Uterus (tissue), 4 donors: ENCODE measurements at places on chromosomes 13 and 19.
A peak's percentile ranks its signal among the peaks of the same experiment; 100 is the strongest.

GRCh38 chr13:36875961-36876360 lies 44.1 kb downstream of the SMAD9 start:
- no peak for DNase-seq

GRCh38 chr13:101267656-101268055 lies 148.7 kb downstream of the NALCN start:
- no peak for DNase-seq

DNA sequence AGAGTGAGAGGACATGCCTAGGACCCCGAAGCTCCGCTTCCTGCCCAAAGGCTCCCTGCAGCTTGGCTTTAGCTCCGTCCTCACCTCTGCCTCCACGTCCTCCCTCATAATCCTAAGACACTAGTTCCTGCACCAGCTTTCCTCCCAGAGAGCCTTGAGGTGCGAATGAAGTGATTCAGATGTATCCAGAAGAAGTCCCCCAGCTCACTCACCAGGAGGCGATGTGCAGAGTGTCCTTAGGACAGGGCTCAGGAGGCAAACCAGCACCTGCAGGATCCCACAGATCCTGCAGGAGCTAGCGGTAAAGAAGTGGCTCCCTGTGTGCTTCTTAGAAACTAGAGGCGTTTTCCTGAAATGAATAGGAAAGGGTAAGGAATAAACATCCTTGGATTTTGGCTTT lies 109.7 kb downstream of the HSPH1 start:
- no peak for DNase-seq

DNA sequence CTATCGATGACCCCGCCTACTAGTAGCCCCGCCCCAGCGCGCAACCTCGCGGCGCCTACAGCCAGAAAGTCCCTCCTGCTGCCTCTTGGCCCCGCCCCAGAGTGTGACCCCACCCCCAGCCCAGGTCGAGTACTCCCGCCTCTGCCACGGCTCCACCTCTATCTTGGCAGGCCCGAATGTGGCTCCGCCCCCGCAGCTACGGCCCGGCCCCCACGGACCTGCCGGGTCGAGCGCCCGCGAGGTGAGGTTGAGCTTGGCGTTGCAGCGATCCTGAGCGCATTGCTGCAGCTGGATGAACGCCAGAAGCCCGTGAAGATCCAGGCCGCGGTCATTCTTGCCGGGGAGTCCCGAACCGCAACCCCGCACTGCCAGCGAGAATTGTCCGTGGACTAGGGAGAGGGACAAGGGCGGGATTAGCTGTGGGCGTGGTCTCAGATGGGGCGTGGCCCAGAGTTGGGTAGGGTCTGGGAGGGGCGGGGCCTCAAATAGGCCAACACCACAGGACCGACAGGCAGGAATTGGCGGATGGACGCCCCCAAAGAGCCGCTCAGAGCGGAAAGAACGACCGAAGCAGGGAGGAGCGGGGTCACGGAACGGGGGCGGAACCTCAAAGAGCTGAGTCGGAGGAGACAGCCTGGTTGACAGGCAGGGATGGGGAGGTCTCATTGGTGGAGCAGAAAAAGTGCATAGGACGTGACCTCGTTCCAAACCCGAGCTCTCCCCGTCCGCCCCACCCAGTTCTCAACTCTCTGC lies 1.9 kb downstream of the LYPD3 start:
- peak; percentile 98 for DNase-seq

- DNase-seq: no peak
Observed at GRCh38 chr13:113210833-113211232, 1.4 kb downstream of the CUL4A start.

DNA sequence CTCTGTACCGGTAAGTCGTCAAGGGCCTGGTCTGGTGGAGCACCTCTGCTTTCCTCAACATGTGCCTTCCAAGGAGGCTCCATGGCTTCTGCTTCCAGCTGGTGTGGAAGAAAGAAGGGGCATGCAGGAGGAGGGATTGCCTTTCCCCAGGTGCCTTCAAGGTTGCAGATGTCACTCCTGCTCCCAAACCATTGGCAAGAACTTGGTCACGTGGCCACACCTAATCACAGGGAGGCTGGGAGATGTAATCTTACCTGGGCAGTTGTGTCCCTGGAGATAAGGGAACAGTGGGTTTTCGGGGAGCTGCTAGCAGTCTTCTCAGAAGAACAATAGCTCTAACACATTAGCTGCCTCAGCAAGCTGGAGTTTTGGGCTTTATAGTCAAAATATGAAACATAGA lies 9.7 kb upstream of the GPR18 start:
- DNase-seq: no peak

- DNase-seq: no peak
Observed at GRCh38 chr19:36987091-36987490, 71.0 kb downstream of the ZNF568 start.

- DNase-seq: no peak
Observed at GRCh38 chr13:33722216-33722915, 95.6 kb upstream of the RFC3 start.

DNA sequence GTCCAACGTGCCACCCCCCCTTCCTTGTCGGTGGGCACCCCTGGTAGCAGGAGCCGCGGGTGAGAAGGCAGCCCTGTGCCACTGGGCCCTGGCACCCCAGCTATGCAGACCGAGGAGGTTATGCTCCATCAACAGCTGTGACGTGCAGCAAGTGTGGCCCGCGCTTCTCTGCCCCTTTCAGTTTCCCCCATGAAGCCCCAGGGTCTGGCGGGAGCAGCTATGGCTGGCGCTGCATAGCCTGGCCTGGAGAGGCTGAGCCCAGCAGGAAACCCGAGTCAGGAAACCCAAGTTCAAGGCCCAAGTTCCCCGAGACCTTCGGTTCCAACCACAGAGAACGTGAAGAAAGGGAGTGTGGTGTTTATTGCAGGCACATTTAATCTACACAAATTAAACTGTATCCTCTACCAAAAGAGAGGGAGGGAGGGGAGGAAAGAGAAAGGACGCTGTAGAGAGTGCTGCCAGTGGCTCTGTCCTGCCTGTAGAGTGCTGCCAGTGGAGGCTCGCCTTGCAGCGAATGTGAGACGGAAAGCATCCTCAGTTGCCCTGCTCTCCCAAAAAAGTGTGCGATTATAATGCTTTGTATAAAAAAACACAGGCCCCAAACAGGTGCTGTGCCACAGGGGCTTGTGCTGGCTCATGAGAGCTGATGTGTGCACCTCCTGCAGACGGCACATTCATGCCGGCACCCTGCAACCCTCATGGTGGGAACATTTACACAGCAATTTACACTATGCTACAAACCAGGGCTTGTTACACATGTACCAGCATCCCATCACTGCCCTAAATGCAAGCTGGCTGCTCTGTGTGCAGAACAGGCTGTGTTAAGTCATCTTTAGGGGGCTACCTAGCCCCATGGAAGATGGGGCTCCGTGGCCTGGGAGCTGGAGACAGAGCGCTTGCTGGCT lies 16.3 kb downstream of the POP4 start:
- DNase-seq: no peak

DNA sequence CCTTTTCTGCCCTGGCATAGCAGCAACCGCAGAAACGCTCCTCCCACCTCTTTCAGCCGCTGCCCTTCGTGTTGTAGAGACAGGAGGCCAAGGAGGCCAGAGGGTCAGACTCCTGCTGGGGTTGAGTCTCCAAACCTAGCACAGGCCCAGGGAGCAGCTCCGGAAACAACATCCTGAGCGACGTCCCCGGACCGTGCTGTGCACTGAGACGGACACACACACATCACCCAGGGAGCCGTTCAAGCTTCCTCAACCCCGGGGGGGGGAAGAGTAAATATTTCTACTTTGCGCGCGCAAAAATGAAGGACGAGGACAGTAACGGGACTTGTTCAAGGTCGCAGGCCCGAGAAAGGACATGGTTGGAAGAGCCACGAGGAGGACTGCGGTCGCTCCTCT lies 657 bp downstream of the ZNF550 start:
- no peak for DNase-seq

DNA sequence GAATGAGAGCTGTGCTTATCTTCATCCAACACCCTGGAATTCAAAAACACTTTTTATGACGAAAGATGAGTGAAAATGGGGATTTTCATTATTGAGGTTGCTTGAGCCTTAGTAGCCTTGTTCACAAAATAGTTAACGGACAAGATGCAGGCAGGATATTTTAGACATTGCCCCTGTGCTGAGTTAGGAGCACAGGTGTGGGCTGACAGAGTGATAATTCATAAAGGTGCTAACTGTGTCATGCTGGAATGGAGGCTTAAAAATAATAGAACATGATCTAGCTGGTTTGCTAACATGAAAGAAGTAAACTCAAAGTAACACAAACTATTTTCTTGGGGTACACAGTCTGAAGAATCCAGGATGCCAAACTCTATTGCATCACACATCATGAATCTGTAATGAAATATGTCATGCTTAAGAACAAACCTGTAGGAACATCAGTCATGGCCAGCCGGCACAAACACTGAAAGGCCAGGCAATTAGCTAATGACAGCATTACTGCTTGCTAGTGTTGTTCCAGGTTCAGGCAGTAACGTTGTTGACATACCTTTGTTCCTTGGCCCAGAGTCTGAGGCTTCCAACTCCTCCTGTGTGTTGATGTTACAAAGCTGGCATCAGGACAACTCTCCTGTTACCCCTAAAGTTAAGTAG lies 55.3 kb downstream of the FRY start:
- peak; percentile 40 for DNase-seq

GRCh38 chr19:53422551-53422950 lies 9.2 kb upstream of the ZNF761 start:
- no peak for DNase-seq

- DNase-seq: no peak
Observed at GRCh38 chr13:94272038-94272437, 207.4 kb downstream of the DCT start.

GRCh38 chr19:50719566-50719965 lies at the start of gene SHANK1:
TSS of gene SHANK1 (minus strand) at chr19:50719802. CDS start at chr19:50716919, 2,883 bp downstream.
- DNase-seq: no peak

GRCh38 chr13:52109116-52109670 lies 19.7 kb downstream of the NEK5 start:
- no peak for DNase-seq

DNA sequence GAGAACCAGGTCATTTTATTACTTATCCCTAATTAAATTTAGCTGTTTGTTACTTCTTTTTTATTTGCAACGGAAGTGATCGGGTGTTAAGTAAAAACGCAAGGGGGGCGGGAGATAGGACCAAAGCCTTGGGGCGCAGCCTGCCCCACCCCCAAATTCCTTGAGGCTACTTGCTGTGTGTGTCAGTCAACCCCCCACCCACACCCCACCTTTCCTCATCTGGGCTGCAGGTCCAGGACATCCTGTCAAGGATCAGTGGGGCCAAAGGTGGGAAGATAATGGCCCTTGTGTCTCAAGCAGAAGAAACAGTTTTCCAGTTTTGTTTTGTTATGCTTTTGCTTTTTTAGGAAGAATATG lies 1.2 kb upstream of the FOXO1 start:
- peak; percentile 39 for DNase-seq

DNA sequence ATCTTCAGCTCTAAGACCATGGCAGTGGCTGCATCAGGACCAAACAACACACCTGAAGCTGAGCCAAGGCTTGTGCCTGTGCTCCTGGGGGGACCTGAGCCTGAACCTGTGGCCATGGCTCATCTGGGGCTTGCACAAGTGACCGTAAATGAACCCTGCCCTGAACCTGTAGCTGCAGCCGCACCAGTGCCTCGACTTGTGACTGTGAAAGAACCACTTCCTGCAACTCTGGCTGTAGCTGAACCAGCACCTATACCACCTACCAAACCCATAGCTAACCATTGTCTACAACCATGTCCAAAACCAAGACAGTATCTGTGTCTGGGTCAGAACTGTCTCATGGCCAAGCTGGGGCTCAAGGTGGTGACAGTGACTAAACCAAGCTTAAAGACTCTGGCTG lies 28.2 kb upstream of the SDHAF1 start:
- no peak for DNase-seq

DNA sequence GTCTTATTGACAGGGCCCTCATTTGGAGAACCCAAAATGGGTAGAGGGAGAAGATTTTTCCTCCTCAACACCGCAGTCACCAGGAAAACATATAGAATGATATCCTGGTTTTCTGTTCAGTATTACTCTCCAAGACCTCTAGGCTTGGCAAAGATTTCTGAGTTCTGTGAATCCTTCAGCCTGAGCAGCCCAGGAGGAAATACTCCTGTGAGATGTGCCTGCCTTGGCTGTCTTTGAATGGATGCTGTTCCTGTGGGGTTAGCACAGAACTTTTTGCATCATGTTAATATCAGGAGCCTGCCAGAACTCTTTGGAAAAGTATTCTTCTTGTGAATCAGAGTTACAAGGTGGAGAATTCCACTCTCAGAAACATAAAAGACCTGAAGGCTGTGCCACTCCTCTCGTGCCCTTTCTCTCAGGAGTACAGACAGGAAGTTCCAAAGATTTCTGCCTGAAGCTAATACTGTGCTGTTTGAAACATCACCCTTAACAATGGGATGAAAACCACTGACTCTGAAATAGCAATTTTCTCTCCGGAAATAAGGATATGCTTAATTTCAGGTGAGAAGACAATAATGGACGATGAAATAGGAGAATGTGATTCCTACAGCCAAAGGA lies 520.1 kb upstream of the NBEA start:
- DNase-seq: no peak

- DNase-seq: no peak
Observed at GRCh38 chr13:63024458-63024857, 1608.8 kb upstream of the PCDH20 start.

DNA sequence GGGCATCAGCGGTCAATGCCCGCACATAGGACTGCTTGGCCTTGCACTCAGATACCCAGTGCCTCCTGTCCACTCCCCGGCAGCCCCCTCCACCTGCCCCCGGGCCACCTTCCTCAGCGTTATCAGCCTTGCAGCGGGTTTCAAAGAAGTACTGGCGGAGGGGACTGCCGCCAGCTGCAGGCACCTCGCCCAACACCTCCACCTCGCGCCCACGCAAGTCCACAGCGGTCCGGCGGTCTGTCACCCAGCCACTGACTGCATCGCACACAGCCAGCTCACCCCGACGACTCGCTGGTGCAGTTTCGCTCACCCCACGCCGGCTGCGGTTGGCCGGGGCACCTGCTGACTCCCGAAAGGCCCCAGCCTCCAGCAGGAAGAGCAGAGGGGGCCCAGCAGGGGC lies 3.2 kb downstream of the NTF4 start:
- no peak for DNase-seq

DNA sequence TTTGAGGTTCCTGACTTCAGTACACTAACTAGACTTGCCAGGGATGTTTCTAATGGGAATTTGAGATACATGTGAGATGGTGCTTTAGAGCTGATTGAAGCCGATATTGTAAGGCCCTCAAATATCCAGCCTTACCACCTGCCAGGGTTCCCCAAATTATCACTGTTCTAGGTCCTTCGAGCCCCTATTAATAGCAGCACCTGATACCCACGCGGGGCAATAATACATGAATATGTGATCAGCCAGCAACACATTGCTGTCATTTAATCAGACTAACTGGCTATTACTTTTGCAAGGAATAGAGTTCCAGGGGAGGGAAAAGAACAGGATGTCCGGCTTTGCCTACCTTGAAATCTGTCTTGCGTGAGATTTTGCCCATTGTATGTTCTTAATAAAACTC lies 5.1 kb downstream of the RGCC start:
- DNase-seq: no peak

GRCh38 chr13:61013796-61014195 lies 401.9 kb downstream of the PCDH20 start:
- DNase-seq: no peak
